ENCODE measurements at places on chromosomes 16 and 17.

GRCh38 chr17:40329839-40330794, 21.1 kb downstream of the RARA start:
- no peak for DNase-seq

GRCh38 chr16:3520841-3521240, 20.0 kb downstream of the CLUAP1 start:
- no peak for DNase-seq

GRCh38 chr17:50919321-50920040, 53.3 kb upstream of the TOB1 start:
- DNase-seq, result peak; percentile 49

DNA sequence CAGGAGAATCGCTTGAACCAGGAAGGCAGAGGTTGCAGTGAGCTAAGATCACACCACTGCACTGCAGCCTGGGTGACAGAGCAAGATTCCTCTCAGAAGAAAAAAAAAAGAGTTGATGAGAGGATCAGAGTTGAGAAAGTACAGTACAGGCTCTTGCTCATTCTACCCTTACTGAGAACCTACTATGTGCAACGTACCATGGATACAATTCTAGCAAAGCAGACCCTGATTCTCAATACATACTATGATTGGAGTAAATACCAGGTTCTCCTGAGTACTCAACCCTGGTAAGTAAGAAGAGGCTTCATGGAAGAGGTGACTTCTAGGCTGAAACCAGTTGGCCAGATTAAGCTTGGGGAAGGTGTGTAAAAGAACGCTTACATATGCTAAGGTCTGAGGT, 1.2 kb downstream of the RFFL start:
- DNase-seq, result no peak

DNA sequence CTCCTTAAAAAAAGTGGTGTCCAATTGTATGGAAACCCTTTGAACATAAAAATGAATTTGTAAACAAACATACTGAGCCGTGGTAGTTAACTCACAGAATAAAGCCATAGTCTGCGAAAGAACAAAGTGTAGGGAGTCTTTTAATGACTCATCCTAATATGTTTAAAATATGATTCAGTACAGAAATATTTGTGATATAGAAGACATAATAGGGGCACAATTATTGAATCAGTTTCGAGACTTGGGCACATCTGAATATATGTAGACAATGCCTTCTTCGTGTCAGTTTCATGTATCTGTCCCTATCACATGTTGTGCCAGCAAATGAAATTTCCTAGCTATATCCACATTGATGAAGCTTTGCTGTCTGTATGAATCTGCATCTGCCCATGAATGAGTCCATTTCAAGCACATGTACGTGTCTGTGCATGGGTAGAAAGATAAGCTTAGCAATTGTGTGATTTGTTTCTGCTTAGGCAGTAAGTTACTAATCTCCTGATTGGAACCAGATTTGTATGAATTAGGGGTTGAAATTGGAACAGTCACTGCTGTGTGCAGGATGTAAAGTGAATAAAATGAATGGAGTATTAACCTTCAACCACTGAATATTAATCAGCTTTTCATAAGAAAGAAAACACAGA, 112.5 kb upstream of the SOX9 start:
- no peak for DNase-seq

DNA sequence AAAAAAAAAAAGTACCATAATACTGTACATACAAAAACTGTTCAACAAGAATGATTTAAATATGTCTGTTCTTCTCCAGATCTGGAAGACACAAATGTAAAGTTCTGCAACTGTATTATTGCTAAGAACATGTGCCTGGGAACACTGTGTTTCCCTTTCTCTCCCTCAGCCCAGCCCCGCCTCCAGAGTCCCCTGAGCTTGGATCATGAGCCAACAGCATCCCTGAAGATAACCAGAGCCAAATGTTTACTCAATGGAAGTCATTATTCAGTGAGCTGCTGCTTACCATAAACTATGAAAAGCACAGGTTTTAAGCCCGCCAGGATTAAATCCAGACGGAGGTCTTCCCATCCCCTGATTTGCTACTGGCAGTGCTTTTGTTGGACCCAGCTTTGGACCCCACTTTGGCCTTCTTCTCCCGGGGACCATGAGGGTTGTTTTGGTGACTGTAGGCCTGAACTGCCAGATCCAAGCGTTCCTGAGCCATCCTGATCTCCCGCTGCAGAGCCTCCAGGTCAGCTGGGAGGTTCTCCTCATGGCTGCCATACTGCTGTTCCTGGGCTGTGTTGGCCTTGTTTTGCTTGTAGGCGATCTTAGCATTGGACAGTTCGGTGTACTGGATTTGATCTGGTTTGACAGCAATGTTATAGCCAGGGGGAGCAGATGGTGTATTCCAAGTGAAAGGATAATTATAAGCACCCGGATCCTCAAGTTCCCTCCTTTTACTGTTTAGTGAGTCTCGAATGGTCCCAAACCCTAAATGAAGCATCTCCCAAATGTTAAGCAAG, 25.6 kb downstream of the GJC1 start:
- DNase-seq, result no peak

GRCh38 chr17:61351745-61352407, 47.8 kb upstream of the TBX2 start:
- DNase-seq, result no peak

DNA sequence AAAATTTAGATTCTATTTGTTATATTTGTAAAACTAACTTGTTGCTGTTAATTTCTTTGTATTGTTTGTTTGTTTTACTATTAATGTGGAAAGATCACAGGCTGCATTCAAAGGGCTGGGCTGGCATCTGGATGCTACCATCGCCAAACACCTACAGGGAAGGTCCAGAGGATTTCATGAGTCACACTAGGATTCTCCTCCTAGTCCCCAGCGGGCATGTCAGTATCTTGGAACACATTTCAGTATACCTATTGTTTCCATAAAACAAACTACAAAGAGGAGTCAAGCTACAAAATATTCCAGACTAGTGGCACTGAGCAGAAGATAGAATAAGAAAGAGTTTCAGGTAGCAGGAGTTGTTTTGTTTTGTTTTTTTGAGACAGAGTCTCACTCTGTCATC, 55.3 kb downstream of the NOG start:
- DNase-seq, result no peak

- DNase-seq, result no peak
Measured at GRCh38 chr17:48612854-48613691, 2.0 kb downstream of the HOXB8 start.

- no peak for DNase-seq
Measured at GRCh38 chr17:77694391-77695363, 263.8 kb upstream of the TNRC6C start.

DNA sequence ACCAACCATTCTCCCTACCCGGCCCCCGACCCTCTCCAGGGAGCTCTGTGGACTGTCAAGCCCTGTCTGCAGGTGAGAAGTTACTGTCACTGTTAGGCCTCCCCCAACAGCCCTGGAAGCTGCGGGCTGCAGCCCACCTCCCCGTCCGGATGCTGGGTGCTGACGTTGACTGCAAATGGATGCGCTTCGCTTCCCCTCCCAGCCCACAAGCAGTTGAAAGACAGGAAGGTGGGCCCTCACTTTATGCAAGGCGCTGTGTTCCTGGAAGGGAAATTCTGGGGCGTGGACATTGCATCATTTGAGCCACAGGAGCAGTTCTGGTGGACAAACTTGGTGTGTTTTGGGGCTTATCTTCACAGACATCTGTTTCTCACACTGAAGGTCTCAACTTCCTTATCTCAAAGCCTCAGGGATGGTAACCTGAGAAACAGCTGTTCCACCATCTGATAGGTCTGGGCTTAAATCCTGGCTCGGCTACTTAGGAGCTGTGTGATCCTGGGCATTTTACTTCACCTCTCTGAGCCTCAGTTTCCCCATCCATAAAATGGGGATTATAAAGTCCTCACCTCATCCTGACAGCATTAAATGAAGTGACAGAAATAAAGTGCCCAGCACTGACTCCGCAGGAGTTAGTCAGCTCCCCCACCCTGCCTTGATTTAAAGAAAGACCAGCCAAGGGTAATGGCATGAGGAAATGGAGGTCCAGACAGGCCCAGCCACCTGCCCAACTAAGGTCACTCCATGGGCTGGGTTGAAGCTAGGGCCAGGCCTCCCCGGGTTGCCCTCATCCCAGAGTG, 4.6 kb upstream of the DRC7 start:
- DNase-seq, result no peak

GRCh38 chr16:13042291-13042685, 140.9 kb downstream of the SHISA9 start:
- DNase-seq, result no peak

GRCh38 chr16:1331712-1332617, 1.5 kb upstream of the BAIAP3 start:
- DNase-seq, result peak; percentile 40

- no peak for DNase-seq
Measured at GRCh38 chr17:73141411-73141810, 23.4 kb upstream of the SSTR2 start.

DNA sequence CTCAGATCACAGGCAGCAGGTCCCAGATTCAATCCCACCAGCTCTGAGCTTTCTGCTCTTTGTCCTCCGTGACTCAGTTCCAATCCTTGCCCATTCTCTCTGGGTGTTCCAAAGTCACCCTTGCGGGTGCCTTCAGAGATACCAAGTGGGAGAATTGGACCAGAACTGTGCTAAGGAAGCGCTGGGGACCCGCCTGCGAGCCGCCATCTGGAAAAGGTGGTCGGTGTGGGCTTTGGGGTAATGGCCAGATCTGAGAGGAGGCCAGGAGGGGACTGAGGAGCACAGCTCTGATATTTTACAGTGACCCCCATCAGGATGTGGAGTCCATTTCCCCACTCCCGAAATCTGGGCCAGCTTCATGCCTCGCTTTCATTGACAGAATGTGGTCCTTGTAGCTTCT, 152.6 kb downstream of the SDK2 start:
- DNase-seq, result no peak

DNA sequence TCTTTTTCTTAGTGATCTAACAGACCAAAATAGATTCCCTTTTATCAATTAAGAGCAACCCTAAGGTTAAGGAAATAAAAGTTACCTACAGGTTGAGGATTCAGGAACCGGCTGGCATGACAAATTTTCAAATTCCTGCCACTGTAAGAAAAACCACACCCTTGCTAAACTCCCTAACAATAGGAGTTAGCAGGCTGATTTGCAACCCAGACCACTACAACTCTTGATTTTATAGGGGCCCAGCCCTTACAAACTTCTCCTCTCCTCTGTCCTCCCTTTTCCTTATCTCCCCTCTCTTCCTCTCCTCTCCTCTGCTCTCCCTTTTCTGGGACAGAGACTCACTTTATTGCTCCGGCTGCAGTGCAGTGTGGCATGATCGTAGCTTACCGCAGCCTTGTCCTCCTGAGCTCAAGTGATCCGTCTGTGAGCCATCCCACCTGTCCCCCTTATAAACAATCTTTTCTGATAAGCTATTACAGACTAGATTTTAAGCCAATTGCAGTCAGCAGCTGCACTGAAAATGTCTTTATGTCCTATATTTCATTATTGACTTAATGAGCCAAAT, 418.9 kb downstream of the CDH8 start:
- DNase-seq, result no peak

- no peak for DNase-seq
Measured at GRCh38 chr16:20920091-20920490, 19.5 kb downstream of the LYRM1 start.

- no peak for DNase-seq
Measured at GRCh38 chr16:49520492-49521038, 147.0 kb downstream of the C16orf78 start.

DNA sequence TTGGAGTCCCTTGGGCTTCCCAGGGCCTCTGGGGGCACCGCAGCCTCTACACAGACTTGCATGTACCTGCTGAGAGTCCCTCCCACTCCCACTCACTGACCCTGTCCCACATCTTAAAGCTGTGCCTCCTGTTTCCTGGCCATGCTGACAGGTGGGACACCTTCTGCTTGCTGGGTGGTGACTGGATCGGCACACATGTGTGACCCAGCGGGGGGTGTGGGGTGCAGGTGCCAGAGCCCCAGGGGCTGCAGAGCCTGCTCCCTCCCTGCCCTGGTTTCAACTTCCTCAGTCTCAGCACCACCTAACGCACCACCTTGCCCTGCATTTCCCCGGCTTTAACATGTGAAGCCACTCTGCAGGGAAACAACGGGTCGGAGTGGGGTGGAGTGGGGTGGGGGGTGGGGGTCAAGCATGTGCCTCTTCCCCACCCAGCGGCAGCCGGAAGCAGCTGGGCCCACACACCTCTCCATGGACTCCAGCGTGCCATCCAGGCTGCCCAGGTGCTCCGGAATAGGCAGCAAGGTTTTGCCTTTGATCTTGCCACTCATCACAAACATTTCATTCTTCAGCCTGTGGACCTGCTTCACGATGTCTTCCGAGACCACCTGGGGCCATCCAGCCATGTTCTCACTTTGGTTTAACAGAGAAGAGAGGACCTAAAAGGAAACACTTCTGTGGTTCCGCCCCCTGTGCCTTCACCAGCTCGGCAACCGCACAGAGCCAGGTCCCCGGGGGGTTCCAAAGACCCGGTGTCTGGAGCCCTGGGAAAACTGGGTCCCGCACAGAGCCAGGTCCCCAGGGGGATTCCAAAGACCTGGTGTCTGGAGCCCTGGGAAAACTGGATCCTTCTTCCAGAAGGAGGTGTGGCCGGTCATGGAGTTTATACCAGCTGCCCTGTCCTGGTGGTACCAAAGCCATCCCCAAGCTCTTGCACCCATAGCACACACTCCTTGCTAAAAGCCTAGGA, 4.7 kb downstream of the DNAH17 start:
- no peak for DNase-seq

- no peak for DNase-seq
Measured at GRCh38 chr17:72115781-72116525, 4.9 kb upstream of the SOX9 start.

DNA sequence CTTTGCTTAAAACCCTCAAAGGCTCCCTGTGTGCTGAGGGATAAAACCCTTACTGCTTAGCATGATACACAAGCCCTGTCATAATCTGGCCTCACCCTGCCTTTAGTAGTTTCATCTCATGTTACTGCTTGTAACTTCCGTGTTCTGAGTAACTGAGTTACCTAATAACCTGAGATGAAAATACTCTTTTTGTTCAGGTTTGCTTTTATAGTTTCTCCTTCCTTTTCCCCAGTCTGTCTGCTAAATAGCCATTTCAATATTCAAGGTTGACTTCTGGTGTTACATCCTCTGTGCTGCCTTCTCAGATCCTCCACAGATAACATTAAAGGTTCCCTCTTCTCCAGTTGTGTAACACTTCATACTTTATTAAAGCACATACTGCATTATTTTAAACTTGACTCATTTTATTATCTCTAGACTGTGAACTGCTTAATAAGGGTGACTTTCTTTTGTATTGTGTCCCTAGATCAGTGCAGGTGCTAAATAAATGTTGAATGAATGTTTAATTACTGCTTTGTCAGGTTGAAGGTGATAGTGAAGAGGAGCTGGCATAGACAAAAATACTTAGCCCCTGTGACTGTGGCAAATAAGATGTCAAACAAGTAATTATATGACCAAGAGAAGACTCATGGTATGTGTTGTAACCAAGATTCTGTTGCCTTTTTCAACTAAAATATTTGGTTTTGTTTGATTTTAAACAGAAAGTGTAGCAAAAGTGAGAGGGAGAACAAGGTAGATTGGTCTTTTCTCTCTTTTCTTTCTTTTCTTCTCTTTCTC, 47.8 kb downstream of the NFAT5 start:
- peak; percentile 53 for DNase-seq
